ENCODE measurements at places on chromosomes 12 and 14. TPM values are rescaled to one million over a fixed set of nuclear protein-coding genes. Genes with fewer than 3 reads are reported as not detected.
A peak's percentile ranks its signal among the peaks of the same experiment; 100 is the strongest.

Gene KIF5A
- 0.29 TPM for total RNA-seq

Gene LALBA
- total RNA-seq: not detected

Gene POTEM
- not detected for total RNA-seq

Gene KRT71
- not detected for total RNA-seq

Gene KLRG1
- under 0.01 TPM for total RNA-seq

DNA sequence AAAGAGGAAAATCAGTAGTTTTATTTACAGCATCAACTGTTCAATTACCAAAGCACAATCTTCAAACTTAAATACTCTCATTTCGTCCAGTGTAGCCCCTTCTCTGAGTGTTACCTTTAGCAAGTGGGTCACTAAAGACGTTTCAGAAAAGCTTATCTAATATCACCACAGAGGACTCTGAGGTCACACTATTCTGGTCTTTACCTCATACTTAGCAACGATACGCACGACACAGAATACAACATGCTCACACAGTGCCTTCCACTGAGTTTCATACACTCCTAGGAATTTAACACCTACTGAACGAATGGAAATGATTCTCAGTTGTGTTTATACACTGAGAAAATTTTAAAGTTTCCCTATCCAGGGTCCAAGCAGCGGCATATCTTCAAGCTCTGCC is 2.0 kb downstream of the SYT10 start:
- DNase-seq: no peak

- DNase-seq: peak; percentile 85
Observed at GRCh38 chr14:103185051-103186029, 62.1 kb downstream of the TNFAIP2 start.

GRCh38 chr12:26863515-26863914 is 30.5 kb upstream of the ITPR2 start:
- DNase-seq: no peak

- no peak for DNase-seq
Observed at GRCh38 chr12:107277855-107278254, 184.5 kb upstream of the CRY1 start.
